ENCODE measurements at places on chromosomes 5 and 9.

DNA sequence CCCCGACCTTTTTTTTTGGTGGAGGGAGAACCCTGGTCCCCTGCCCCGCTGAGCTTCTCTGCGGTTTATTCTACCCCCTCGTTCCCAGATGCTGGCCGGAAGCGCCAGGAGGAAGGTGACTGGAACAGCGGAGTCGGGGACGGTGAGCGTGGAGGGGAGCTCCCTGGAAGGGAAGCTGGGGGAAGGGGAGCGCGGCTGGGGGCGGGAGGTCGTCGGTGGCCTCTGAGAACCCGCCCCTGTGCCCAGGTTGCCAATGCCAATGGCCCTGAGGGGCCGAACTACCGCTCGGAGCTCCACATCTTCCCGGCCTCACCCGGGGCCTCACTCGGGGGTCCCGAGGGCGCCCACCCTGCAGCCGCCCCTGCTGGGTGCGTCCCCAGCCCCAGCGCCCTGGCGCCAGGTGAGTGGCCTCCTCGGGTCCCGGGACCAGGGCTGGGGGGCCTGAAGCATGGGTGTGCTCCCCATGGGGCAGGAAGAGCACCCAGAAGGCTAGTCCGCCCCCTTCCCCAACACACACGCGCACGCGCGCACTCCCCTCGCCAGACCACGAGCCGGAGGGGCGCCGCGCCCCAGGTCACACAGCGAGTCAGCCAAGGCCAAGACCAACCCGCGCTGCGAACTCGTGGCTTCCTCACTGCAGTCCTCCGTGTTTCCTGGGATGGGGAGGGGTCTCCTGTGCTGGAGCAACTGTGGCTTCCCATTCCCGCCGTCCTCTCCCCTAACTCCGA, 10.6 kb downstream of the MYOZ3 start:
- peak; percentile 21 for DNase-seq

DNA sequence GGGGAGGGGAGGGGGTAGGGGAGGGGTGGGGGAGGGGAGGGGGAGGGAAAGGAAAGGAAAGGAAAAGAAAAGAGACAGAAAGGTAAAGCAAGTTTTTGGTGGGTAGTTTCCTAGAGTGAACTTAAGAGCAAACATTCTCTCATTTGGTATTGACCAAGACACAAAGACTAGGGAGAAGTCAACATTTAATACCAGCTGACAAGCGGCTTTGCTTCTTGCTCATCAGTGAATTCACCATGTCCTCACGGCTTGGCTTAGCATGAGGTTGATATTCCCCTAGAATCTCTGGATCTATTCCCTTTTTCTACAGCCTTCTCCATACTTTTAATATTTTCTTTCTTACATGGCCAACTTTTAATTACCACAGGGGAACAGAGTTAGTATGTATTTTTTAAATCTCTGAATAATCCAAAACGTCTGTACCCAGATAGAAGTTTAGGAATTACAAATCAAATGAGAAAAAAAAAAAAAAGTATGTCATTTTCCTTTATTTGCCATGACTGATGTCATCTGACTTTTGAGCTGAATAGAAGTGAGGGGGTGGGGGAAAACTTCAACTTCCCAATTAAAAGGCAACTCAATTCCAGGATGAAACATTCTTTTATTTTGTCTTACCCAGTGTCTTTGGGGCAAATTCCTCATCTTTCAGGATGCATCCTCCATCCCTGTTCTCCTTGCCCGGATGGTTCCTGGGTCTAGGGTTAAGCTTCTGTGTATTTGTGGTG, 40.1 kb upstream of the GLIS3 start:
- DNase-seq: no peak

- DNase-seq: no peak
These were observed 412.7 kb upstream of the SMC2 start for GRCh38 chr9:103681435-103681834.

DNA sequence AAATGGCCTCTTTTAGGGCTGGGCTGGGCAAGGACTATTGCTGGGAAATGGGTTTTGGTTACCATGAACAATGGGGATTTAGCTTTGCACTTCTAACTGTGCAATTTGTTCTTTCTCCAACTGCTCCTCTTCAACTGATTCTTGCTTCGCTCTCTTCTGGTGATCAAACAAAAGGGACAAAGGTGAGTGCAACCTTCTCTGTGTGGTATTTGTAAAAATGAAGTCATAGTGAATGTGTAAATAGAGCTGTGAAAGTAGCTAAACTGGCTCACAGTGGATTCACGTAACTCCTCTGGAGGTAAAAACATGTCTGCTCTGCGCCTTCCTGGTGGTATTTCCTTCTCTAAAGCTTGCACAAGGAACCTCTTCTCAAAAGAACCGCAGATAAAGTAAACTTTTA, 20.9 kb upstream of the SPINK14 start:
- no peak for DNase-seq

GRCh38 chr5:178355671-178356070, 123.1 kb upstream of the PHYKPL start:
- no peak for DNase-seq

GRCh38 chr5:170411100-170411499, 21.9 kb upstream of the KCNMB1 start:
- no peak for DNase-seq

DNA sequence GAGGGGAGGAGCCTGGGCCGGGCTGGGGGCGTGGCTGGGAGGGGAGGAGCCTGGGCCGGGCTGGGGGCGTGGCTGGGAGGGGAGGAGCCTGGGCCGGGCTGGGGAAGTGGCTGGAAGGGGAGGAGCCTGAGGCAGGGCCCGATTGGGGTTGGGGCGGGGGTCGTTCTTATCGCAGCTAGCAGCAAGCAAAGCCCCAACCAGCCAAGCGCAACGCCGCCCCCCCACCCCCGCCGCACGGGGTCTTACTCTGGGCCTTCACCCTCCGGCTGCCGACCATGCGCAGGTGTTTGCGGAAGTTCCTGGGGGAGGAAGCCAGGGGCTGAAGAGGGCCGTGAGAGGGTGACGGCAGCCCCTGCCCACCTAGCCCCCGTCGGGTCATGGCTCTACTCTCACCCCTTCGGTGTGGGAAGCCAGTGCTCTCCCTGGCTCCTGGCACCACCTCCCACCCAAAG, 5.0 kb downstream of the NSMF start:
- DNase-seq: peak; percentile 44

DNA sequence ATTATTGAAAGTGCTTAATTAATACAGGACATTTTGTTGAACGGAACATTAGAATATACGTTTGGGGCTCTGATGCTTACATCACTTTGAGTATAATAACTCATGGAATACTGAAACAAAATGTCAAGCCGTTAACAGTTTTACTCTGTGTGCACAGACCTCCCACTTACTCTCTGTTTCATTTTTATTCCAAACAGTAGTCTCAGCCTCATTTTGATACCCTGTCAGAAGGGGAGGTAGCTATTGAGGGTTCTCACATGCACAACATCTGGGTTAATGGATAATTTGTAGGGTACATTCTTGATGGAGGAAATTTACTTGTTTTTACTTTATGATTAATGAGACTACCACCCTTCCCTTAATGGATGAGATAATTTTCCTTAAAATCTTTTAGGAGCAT, 59.0 kb downstream of the SCAMP1 start:
- no peak for DNase-seq

- no peak for DNase-seq
These were observed 3.2 kb upstream of the SLIT3 start for GRCh38 chr5:169304175-169304574.

- DNase-seq: no peak
These were observed 24.6 kb downstream of the SPARC start for GRCh38 chr5:151661968-151662732.

DNA sequence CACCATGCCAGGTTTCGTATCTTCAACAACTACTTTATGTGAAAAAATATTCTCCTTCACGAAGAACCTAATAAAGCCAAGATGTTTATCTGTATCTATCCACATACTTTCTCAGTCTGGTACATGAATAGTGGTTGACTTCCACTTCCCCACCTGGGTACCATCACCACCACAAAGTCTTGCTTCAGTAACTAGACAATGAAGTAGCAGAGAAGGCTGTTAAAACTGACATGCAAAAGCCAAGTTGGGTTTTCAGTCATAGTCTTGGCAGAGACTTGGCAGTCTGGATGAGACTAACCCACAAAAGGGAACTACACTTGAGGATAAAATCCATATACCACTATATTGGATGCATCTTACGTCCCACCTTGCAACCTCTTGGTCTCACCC, 5.0 kb downstream of the P4HA2 start:
- no peak for DNase-seq
